ENCODE measurements at places on chromosomes 16 and 17.

GRCh38 chr17:27419156-27419555, 37.1 kb upstream of the KSR1 start:
- no peak for DNase-seq

- no peak for DNase-seq
Observed at GRCh38 chr17:57349541-57350247, 93.4 kb downstream of the MSI2 start.

GRCh38 chr17:82047914-82048570, 3.6 kb downstream of the RFNG start:
- no peak for DNase-seq

- no peak for DNase-seq
Observed at GRCh38 chr16:30556125-30556473, 2.1 kb downstream of the ZNF764 start.

- no peak for DNase-seq
Observed at GRCh38 chr17:8121407-8121680, 2.6 kb downstream of the HES7 start.

DNA sequence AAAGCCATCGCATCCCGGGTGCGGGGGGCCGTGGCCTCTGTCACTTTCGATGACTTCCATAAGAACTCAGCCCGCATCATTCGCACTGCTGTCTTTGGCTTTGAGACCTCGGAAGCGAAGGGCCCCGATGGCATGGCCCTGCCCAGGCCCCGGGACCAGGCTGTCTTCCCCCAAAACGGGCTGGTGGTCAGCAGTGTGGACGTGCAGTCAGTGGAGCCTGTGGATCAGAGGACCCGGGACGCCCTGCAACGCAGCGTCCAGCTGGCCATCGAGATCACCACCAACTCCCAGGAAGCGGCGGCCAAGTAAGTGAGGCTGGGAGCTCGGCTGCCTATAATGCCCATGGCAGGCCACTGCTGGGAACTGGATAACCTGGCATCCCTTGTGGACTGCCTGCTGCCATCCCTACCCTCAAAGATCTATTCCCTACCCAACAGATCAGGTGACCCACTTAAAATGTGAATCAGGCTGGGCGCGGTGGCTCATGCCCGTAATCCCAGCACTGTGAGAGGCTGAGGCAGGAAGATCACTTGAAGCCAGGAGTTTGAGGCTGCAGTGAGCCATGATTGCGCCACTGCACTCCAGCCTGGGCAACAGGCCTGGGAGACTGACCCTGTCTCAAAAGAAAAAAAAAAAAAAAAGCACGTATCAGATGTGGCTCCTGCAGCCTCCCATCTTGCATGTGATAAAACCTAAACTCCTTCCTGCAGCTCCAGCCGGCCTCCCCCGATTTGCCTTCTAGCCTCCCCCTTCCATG, 18.3 kb downstream of the CDIPT start:
- DNase-seq = no peak

GRCh38 chr17:69348429-69348828, 21.5 kb upstream of the ABCA5 start:
- DNase-seq = no peak

- no peak for DNase-seq
Observed at GRCh38 chr17:52024300-52024870, 134.1 kb downstream of the CA10 start.

- peak; percentile 23 for DNase-seq
Observed at GRCh38 chr17:80146121-80147034, 550 bp downstream of the EIF4A3 start.
